Activated CD4-positive, alpha-beta T cell treated with anti-CD3 and anti-CD28 coated beads for 4 hours (primary cell): ENCODE measurements at places on chromosomes 1 and 21.

GRCh38 chr21:21295303-21295702 is 297.1 kb downstream of the NCAM2 start:
- no peak for DNase-seq

- DNase-seq, result peak; percentile 38
Observed at GRCh38 chr1:111517469-111518225, 14.2 kb upstream of the ADORA3 start.

DNA sequence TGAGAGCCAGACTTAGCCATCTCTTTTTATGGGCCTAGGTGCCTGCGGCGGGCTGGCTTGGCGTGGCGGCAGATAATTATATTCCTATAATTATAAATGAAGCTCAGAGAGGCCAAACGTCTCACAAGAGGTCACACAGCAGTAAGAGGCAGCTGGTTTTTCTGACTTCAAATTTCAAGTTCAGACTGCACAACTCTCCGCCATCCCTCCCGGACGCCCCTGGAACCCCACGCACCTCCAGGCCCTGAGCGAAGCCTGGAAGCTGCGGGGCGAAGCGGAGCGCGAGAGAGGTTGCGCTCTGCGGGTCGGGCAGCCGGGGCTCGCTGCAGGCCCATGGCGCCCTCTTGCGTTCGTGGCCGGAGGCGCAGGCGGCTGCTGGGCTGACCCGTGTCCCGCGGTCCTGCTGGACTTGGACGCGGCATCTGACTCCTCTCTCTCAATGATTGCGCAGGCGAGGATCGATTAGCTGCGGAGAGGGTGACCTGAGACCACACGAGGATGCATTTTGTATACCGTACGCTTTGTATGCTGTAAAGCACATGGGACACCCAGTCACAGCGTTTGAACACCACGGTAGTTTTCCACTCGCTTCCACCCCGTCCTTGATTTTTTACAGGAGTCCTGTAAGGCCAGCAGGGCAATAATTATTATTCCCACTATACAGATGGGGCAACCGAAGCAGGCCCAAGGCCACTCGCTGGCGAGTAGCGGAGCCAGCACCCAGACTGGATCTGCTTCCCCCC is 272.7 kb downstream of the FOXD2 start:
- DNase-seq, result peak; percentile 58

- DNase-seq, result no peak
Observed at GRCh38 chr1:204507317-204508105, 8.7 kb upstream of the MDM4 start.

GRCh38 chr1:109717729-109718128 is 5.7 kb downstream of the GSTM5 start:
- no peak for DNase-seq

DNA sequence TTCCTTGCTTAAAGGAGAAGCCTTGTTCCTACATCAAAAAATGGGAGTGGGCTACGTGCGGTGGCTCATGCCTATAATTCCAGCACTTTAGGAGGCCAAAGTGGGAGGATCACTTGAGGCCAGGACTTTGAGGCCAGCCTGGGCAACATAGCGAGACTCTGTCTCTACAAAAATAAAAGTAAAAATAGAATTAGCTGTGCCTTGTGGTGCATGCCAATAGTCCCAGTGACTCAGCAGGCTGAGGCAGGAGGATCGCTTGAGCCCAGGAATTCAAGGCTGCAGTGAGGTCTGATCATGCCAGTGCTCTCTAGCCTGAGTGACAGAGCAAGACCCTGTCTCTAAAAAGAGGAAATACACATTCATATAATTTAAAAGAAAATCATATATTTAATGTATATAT is 127.1 kb downstream of the C1orf21 start:
- no peak for DNase-seq

GRCh38 chr1:222618001-222618879 is at the start of gene MIA3:
MIA3 (plus strand) TSS chr1:222618097; CDS start chr1:222618111, 14 bp downstream.
- peak; percentile 26 for DNase-seq

- no peak for DNase-seq
Observed at GRCh38 chr21:40047211-40047610, 180.0 kb downstream of the PCP4 start.

DNA sequence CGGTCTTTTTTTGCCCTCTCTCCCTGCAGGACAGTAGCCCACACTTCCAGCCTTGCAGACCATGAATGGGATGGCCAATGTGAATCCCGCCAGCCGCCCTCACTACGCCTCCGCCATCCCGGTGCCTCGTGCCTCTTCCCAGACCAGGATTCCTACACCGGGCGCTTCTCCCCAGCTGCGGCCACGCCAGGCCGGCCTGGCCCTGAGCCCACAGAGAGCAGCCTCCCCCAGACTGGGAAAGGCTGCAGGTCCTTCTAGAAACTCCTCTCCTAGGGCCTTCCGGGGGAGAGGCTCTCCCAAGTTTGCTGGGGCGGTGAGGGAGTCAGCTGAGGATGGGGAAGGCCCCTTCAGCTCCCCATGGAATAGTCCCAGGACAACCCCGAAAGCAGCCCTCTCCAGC is 83.9 kb downstream of the NAV1 start:
- no peak for DNase-seq

GRCh38 chr1:3369446-3370076 is 84.9 kb upstream of the ARHGEF16 start:
- DNase-seq, result no peak

DNA sequence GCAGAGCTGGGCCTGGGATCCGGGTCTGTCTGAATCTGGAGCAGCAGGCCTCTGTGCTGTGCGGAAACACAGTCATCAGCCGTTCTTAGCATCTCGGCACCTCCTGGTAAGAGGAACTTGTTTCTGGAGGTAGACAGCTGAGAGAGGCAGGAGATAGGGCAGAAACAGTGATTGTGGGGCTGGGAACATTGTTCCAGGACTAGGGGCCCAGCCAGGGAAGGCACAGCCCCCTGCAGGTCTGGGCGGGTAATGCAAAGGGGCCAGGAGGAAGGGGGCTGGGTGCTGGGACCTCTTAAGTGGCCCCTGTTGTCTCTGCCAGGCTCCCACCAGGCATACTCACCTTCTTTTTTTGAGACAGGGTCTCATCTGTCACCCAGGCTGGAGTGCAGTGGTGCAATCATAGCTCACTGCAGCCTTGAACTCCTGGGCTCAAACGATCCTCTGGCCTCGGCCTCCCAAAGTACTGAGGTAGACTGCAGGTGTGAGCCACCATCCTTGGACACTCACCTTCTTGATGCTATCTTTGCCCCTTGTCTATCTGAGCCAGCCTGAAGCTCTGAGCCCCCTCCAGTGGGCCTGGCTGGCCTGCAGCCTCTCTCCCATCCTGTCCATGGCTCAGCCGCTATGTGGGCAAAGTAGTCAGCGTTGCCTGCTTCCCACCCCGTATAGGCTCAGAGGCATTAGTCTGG is 134.3 kb upstream of the ZBTB40 start:
- no peak for DNase-seq

DNA sequence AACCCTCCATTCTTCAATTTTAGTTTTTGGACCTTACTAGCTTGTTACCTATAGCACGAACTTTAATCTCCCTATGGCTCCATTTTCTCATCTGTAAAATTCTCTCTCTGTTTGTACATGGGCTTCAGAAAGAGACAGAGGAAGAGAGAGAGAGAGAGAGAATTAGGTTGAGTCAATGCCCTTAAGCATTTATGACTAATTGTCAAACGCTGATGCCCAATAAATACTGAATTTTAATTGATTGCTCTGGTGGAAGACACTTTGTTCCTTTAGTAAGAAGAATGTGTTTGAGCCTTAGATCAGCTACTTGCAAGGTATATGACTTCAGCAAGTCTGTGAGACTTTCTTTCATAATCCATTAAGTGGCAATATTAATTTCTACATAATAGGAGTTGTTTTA is 743.1 kb upstream of the ADGRL4 start:
- DNase-seq, result no peak

- DNase-seq, result no peak
Observed at GRCh38 chr1:151516031-151516511, 4.9 kb downstream of the CGN start.

GRCh38 chr1:12147201-12147701 is 19.5 kb upstream of the TNFRSF1B start:
- no peak for DNase-seq

DNA sequence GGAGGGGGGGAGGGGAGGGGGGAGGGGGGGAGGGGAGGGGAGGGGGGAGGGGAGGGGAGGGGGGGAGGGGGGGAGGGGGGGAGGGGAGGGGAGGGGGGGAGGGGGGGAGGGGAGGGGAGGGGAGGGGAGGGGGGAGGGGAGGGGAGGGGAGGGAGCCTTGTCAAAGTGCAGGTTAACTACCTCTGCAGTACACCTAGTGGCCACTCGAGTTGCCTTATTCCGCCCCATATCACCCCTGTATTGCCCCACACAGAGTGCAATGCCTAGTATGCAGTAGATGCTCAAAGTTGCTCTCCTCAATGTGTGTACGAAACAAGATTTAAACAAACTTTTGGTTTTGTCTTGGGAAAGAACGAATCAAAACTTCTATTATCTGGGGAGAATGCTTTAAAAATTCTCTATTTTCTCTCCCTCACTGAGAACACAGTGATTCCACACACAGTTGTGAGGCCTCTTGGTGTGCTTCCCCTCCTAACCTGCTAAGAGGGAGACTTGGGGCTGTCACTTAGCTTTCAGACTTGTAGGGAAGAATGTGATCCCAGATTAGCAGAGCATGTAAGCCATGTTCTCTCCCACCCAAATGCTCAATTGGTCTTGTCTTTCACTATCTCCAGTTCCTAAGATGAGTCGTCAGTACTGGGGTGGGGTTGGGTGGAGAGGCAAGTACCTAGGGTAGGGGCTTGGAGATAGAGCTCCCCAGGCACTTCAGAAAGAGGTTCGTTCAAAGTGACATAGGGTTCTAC is 79.7 kb upstream of the MAP10 start:
- DNase-seq, result no peak

DNA sequence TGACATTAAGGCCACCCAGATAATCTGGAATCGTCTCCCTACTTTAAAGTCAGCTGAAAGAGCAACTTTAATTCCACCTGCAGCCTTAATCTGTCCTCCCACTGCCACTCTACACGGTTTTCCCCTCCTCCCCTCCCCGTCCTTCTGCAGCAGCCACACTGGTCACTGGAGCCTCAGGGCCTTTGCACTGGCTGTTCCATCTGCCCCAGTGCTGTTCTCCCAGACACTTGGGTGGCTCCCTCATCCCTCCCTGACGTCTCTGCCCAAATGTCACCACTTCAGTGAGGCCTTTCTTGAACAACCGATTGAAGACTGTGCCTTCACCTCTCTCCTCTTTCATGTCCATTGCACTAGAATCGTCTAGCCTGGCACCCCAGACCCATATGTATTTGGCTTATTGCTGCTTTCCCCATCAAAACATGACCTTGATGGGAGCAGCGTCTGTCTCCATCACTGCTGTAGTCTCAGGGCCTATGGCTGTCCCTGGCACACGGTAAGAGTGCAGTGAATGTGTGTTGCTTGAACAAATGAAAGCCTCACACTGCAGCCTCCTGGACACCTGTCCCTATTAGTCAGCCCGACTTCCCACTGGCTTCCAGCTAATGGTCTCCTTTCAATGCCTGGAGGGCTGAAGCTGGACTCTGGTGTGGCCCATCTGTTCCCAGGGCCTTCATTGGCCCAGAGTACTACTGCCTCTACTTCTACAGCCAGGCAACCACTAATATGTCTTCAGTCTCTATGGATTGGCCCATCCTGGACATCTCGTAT is 10.6 kb upstream of the PRDM16 start:
- DNase-seq, result no peak

- DNase-seq, result peak; percentile 67
Observed at GRCh38 chr1:193537266-193538002, 351.0 kb upstream of the B3GALT2 start.

GRCh38 chr21:15121655-15122120 is 56.9 kb upstream of the NRIP1 start:
- DNase-seq, result no peak

DNA sequence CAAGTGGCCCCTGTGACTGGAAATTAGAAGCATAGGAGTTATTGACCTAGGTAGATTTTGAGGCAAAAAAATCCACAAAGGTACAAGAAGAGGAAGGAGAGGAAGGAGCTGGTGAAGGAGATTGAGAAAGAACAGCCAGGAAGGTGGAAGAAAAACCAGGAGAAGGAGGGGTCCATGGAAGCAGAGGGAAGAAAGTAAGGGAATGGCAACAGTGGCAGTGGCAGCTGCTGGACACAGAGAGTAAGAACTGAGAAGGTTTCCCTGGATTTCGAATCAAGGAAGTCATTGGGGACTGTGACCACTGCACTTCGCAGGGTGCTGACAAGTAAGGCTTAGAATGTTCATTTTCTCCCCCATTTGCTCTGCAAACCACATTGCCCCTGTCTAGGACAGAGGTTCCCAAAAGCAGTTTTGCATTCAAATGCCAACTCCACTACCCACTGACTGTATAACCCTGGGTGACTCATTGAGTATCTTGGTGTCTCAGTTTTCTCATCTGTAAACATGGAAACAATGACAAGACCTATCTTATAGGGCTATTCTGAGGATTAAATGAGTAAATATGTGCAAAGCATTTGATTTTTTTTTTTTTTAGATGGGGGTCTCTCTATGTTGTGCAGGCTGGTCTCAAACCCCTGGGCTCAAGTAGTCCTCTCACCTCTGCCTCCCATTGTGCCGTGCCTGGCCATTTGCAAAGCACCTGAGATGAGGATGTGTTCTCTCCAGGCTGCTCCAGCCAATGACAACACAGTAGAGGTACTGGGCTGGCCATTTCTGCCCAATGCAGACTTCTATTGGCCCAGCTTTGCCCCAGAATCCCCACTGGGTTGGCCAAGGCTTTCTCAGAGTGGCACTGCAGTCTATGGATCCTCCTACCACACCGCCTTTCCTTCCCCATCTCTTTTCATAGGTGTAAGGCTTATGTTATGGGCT is 9.3 kb upstream of the CAPN2 start:
- DNase-seq, result no peak

- DNase-seq, result no peak
Observed at GRCh38 chr1:45221716-45222115, 15.3 kb upstream of the ZSWIM5 start.

DNA sequence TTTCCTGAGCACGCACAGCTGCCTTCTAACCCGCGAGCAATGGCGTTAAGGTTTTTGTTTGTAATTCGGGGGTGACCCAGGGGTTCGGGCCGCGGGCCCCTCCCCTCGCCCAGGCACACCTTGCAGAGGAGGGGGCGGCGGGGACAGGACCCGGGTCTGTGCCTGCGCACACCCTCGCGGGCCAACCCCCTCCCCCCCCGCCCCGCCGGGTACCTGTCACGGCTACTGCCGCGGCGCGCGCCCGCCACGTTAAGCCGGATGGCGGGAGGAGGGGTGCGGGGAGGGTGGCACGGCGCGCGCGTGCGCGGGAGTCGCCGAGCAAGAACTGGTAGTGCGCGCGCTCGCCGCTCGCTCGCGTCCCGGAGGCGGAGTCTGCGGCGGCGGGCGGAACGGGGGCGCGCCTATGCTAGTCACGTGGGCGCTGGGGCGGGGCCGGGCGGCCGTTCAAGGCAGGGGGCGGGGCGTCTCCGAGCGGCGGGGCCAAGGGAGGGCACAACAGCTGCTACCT is at the start of gene TPTE:
Gene TPTE (plus strand): TSS at position 493 of the 508 bp plus-strand sequence. CDS start 17,141 bp downstream, outside the sequence.
- DNase-seq, result no peak

- DNase-seq, result peak; percentile 56
Observed at GRCh38 chr21:46295996-46296752, 10.0 kb downstream of the YBEY start.
